ENCODE measurements at places on chromosomes 6 and 20. TPM values are rescaled to one million over a fixed set of nuclear protein-coding genes. Genes with fewer than 3 reads are reported as not detected.

The SENP6 gene
- 33.5 TPM for total RNA-seq

DNA sequence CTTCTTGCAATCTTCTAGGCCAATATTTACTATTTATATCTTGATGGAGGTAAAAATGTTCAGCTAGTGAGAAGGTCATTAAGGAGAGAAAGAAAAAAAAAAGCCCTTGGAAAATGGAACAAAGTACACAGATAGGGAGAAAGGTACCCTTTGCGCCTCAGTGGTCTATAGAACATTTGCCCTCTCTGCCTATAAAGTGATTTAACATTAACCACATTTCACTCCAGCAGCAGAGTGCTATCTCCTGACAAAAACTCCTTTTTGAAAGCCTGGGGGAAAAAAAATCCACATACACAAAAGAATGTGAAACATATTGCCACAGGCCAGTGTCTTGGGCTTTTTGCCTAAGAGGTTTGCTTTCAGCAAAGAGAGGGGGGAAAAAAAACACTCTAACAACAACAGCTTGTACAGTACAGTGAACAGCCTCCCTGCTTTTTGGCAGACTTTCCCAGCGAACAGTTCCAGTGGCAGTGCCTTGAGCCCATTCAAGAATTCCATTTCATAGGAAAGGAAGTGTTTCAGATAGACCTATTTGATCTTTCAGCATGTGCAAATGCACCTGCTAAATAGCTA lies 695 bp downstream of the ARHGAP18 start:
- peak; percentile 47 for DNase-seq

- peak; percentile 94 for DNase-seq
Measured at GRCh38 chr6:35392111-35392702, 49.8 kb downstream of the PPARD start.

- no peak for DNase-seq
Measured at GRCh38 chr6:43229803-43230620, 731 bp upstream of the DNPH1 start.

- peak; percentile 35 for DNase-seq
Measured at GRCh38 chr6:72952808-72953630, 272.3 kb downstream of the KHDC1L start.

DNA sequence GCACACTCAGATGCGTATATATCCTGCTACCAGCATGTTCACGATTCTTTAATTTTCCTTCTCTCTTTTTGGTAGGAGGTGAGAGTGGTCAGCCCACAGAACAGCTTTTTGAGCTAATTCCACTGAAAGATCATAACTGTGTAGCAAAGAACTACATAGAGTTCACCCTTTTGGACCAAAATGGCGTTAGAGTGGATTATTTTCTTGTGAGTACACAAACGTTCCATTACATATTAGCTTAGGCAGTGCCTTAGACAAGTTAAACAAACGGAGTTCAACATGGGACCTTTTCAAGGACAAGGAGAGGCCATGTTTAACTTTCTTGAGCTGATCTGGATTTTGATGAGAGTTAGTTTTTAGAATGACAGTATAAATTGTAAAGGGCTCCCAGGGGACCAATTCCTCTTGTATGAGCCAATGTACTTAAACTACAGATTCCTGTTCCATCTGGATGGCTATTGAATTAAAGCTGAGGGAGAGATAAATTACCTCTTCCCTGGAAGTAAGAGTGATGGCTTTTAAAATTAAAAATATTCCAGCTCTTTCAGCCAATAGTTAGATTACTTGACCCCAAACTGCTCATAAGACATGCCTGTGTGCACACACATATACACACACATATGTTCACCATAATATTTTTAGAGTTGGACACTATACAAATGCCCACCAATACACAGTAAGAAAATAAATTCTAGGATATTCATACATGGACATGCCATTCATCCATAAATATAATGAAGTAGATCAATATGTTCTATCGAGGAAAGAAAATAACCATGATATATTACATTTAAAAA lies 25.6 kb upstream of the ARMH2 start:
- DNase-seq, result no peak

GRCh38 chr6:11921017-11921438 lies 91.1 kb upstream of the HIVEP1 start:
- peak; percentile 9 for DNase-seq

DNA sequence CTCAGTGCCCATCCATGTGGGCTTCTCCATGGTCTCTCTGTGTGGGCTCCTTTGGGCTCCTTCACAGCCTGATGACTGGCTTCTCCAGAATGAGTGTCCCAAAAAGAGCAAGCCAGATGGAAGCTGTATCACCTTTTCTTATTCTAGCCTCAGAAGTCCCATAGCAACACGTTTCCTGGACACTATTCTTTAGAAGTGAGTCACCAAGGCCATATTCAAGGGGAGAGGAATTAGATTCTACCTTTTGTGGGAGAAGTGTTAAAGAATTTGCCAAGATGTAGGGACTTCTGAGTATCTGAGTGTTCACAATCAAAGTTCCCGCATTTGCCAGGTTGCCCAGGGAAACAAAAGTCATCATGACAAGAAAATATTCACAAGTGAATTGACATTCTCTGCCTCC lies 20.7 kb upstream of the TBC1D22B start:
- DNase-seq, result no peak

GRCh38 chr6:73791336-73791735 lies 95.3 kb downstream of the CD109 start:
- DNase-seq, result no peak

DNA sequence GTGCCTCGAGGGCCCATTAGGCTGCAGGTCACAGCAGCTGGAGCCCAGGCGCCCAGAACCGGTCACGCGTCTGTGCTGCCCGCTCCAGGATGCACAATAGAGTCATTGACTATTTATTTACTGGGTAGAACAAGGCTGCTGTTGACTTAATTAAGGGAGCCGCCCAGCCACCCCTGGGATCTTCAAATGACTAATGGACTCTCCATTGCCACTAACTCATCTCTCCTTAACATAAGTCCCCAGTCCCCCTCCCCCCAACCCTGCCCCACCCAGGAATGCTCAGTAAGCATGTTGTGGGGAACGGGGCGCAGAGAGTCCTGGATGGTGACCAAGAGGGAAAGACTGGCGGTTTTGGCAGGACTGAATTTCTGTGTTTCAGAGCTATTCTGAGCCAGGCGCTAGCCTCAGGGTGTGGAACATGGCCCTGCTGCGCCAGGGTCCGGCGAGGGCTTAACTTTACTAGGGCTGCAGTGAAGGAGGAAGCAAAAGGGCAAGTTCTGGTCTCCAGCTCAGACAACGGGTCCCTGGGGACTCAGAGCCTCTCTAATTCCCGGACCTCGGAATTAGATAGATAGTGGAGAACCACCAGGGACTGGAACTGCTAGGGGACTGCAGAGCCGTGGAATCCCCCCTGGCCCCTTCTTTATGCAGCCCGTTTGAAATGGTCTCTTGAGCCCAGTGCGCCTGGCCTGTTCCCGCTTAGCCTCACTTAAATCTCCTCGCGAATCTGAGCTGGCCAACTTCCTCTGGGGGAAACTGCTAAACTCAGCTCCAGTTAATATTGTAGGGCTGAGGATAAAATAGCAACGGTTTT lies 1.5 kb upstream of the GRIK2 start:
- DNase-seq, result no peak

DNA sequence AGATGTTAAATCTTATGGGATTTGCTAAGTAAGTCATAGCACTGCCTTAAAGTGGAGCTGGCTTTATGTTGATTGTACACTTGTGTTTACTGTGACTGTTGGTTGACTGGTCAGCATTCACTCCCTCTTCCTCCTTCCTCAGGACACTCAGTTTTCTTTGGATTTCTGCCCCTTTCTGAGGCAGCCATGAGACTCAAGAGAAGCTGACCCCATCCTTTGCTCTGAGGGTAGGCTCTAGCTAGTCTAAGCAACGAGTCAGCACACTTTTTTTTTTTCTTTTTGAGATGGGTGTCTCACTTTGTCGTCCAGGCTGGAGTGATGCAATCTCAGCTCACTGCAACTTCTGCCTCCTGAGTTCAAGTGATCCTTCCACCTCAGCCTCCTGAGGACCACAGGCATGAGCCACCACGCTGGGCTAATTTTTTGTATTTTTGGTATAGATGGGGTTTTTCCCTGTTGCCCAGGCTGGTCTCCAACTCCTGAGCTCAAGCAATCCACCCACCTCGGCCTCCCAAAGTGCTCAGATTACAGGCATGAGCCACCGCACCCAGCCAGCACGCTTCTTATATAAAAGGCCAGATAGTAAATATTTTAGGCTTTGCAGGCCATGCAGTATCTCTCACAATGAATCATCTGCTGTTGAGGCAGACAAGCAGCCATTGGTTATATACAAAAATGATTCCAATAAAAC lies 191.4 kb downstream of the NFATC2 start:
- DNase-seq, result no peak

DNA sequence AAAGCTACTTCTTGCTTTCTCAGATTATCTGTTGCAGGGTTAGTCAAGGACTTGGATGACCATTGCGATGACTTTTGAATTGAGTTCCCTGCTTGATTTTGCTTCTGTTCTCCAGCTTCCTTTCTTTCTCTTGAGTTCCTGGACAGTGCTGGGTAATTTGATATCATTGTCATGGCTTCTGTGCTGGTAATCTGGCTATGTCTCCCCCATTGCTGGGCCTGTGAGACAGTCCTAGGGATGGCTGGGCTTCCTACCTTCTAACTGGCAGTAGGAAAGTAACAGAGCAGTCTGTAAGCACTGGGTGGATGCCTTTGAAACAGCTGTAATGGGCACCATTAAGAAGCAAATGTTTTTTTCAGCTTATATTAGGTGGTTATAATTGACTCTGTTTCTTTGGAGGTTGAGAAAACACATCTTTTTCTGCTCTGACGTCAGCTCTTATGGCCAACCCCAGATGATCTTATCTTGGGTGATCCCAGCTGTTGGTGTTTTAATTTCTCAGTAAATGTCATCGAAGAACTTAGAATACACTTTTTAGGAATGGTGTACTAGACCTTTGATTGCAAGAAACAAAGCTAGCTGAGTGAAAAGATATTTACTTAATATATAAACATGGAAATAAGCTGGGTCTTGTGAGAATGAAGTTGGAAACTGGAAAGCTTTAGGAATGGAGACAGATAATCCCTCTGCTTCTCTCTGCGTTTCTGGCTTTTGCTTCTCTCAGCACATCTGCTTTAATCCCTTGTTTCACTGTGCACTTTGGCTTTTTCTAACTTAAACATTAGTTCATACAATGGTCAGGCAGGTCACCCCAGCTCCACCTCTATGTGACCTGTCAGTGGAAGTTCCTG lies 195.0 kb upstream of the MAN1A1 start:
- no peak for DNase-seq

GRCh38 chr6:112027942-112028674 lies 25.8 kb upstream of the CCN6 start:
- DNase-seq, result no peak
